ENCODE measurements at places on chromosomes 11 and 22.

DNA sequence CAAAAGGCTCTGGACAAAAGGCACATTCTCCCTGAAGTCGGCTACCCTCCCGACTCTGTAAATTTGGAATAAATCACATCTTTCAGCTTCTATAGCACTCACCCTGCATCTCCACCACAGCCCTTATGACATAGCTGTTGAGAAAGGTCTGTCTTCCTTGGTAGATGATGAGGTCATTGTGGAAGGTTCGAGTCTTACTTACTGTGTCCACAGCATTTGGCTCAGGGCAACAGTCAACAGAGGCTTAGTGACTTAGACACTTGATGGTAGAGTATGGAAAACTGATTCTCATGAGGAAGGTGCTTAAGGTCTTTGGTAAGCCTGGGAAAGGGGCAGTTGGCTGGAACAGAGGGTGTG, 45.6 kb downstream of the PTPRJ start:
- peak; percentile 36 for DNase-seq

DNA sequence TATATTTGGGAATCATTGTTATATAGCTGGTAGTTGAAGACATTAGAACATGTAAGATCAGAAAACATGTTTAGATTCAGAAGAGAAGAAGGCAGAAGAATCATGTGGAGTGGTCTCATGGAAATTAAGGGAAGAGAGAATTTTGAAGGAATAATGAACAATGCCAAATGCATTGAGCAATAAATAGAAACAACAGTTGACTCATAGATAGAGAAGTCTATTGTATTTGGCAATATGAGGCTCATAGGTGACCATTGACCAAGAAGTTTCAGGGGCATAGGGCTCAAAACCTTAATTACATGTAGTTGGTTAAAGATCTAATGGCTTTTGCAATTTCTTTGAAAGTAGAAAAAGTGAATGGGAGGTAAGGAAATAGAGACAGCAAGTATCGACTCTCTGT, 123.9 kb downstream of the PAX6 start:
- no peak for DNase-seq

GRCh38 chr11:34653851-34654482, 33.1 kb downstream of the EHF start:
- no peak for DNase-seq

DNA sequence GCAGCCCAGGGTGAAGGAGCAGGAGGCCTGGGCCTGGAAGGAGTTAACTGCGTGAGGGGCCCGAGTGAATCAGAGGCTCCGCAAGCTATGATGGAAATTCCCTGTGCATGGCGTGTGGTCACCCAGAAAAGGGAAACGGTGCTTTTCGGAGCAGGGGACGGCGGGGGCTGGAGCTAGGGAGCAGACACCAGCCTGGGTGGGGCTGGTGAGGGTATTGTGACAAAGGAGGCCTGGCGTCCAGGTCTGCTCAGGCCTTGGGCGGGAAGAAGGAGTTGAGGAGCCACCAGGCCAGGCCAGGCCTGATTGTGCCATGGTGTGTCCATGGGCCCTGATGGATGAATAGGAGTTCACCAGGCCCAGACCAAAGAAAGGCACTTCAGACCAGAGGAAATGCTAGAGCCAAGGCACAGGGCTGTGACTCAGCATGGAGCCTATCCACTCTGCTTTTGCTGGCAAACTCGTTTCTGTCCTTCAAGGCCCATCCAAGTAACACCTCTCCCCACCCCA, 12.8 kb upstream of the SPI1 start:
- no peak for DNase-seq

- no peak for DNase-seq
Observed at GRCh38 chr11:93396316-93396715, 65.8 kb downstream of the DEUP1 start.

- no peak for DNase-seq
Observed at GRCh38 chr11:122784325-122784955, 53.9 kb upstream of the CRTAM start.

DNA sequence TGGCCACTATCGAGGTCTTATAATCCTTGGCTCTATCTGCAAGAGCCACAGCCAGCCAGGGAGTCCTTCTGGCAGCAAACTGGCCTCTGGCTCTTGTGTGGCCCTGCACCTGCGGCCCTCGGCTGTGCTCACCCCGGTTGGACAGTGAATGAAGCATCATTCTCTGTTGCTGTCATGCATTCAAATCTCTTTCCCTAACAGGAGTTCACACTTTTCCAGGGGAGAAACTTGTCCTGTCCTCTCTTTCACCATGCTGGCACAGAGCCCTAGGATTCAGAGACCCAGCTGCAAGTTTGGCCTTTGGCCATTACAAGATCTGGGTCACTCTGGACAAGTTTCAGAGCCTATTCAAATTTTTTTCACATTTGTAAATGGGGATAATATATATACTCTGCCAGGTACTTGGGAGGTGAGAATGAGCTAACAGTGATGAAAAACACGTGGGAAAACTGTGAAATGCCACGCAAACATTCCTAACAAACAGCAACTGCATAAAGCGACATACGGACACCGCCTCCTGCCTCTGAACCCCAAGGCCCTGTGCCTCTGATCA, 34.2 kb downstream of the TMEM184B start:
- no peak for DNase-seq

- no peak for DNase-seq
Observed at GRCh38 chr22:23212061-23213021, 32.0 kb downstream of the BCR start.

DNA sequence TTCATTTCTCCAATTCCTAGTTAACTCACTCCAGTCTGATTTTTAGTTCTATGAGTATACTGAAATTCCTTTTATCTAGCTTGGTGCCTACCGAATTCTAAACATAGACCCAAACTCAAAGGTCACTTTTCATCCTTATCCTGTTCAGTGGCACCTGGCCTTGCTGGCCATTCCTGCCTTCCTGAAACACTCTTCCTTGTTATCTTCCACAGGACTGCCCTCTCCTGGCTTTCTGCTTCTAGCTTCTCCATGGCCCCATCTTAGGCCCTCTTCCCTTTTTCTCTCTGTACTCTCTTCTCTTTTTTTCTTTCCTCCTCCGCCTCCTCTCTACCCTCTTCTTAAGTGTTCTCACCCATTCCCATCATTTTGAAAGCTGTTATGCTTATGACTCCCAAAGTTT, 87.3 kb downstream of the WNT11 start:
- no peak for DNase-seq

DNA sequence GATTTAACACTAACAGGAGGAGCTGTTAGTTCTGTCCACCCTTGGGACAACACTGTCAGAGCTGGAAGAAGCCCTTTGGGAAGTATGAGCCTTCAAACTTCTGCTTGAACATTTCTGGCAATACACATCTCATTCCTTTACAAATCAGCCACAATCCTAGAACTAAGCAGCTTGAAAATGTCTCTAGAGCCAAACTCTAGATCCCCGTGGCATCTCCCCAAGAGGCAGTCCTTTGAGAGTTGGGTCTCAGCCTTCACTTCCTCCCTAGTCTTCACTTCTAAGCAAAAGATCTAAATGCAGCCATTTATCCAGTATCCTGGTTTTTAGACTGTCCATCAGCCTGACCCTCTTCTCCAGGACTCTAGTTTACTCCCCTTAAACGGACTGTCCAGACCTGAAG, 26.9 kb downstream of the ARFGAP2 start:
- DNase-seq = no peak

GRCh38 chr11:83511646-83512045, 225.5 kb upstream of the CCDC90B start:
- DNase-seq = no peak

DNA sequence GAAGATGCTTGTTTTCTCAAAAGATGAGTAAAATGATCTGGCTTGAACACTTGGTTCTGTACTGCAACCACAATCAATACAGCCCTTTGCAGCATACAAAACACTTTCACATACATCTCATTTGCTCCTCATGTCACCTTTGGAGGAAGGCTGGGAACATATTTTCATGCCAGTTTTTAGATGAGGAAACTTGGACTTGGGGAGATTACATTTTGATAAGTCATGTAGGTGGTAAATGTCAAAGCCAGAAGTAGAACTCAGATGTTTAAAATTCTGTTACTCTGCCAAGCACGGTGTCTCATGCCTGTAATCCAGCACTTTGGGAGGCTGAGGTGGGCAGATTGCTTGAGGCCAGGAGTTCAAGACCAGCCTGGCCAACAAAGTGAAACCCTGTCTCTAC, 121.8 kb downstream of the MICAL2 start:
- no peak for DNase-seq

GRCh38 chr11:128470081-128470480, 117.3 kb downstream of the ETS1 start:
- DNase-seq = no peak
